ENCODE measurements at places on chromosomes 4 and X.

GRCh38 chrX:23720117-23720677 lies 22.9 kb downstream of the ACOT9 start:
- DNase-seq: no peak

DNA sequence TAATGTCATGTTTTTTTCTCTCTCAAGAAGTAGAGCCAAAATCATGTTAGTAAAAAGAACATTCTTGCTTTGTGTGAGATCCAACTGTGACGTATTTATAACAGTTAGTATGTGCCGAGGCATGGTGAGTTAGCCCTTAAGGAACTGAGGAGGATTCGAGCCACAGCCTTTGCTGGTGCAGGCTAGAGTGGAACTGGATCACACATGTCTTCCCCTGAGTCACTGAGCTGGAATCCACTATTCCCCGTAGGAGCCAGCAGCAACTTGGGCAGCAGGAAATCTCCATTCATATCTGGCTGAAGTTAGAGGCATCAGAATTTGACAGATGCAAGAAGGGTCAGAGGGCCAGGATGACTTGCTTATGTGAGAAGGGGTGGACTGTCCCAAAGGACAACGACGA lies 144.6 kb upstream of the KIT start:
- no peak for DNase-seq

DNA sequence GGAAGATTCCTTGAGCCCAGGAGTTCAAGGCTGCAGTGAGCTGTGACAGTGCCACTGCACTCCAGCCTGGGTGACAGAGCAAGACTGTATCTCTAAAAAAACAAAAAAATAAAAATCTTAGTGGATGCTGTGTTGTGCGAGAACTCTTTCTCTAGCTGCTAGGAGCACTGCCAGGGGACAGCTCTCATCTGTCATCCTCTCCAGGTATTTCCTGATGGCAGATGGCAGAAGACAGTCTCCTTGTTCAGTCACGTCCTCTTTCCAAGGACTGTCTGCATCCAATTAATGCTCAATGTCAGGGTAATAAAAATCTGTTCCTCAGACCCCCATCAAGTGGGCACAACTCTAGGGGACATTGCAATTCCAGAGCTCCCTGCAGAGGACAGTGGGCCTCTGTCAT lies 29.2 kb downstream of the PPM1K start:
- no peak for DNase-seq

- no peak for DNase-seq
Observed at GRCh38 chrX:67893931-67894330, 350.1 kb downstream of the AR start.

- no peak for DNase-seq
Observed at GRCh38 chr4:120445186-120445585, 378.5 kb upstream of the MAD2L1 start.

GRCh38 chr4:65023081-65023480 lies 613.8 kb upstream of the TECRL start:
- DNase-seq: no peak

DNA sequence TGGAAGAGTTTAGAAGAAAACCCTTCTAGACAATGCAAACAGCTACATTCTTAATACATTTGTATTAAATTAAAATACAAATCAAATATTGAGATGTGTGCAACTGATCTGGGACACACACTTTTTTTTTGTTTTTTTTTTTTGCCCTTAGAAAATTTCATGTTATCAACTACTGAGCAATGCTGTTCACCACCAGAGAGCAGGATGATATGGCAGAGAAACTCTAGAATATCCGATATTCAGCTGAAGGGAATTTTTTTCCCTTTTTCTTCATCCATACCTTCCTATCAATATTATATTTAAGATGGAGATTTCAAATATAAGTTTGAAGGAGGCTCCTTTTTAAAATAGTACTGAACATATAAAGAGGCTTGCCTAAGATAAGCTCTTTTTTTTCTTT lies 1.0 kb downstream of the NDST3 start:
- no peak for DNase-seq

GRCh38 chrX:46376246-46376885 lies 168.9 kb downstream of the ZNF674 start:
- no peak for DNase-seq

DNA sequence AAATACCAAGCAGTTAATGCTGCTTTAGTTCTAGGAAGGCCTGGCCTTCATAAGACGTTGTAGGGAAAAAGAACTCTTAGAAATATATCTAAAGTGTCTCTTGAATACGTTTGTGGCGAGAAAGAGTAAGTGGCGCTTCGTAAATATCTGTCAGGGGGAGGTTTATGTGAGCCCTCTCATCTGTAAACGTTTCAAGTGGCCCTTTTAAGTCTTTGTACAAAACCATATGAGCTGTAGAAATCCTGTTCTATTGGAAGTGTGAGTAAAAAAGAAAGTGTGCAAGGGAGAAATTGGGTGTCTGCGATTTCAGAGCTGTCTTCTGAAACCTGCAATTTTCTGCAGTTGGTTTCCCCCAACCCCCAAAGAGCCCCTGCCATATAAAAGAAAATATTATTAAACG lies 8.6 kb upstream of the INTU start:
- DNase-seq: no peak

- DNase-seq: no peak
Observed at GRCh38 chrX:96615448-96615847, 69.2 kb upstream of the DIAPH2 start.

GRCh38 chrX:131063613-131064012 lies 5.5 kb downstream of the ARHGAP36 start:
- no peak for DNase-seq
